ENCODE measurements at places on chromosomes 5 and 9.

GRCh38 chr9:4663956-4664355 lies 1.9 kb downstream of the PLPP6 start:
- DNase-seq, result no peak

- no peak for DNase-seq
These were observed 99.6 kb upstream of the RAPGEF1 start for GRCh38 chr9:131839281-131840084.

DNA sequence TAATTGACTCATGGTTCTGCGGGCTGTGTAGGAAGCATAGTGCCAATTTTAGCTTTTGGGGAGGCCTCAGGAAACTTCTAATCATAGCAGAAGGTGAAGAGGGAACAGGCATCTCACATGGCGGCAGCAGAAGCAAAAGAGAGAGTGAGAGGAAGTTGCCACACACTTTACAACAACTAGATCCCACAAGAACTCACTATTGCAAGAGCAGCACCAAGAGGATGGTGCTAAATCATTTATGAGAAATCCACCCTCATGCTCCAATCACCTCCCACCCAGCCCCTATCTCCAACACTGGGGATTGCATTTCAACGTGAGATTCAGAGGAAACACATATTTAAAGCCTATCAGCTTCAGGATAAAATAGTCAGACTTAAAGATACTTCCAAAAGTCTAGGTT lies 36.1 kb upstream of the LPAR1 start:
- no peak for DNase-seq

DNA sequence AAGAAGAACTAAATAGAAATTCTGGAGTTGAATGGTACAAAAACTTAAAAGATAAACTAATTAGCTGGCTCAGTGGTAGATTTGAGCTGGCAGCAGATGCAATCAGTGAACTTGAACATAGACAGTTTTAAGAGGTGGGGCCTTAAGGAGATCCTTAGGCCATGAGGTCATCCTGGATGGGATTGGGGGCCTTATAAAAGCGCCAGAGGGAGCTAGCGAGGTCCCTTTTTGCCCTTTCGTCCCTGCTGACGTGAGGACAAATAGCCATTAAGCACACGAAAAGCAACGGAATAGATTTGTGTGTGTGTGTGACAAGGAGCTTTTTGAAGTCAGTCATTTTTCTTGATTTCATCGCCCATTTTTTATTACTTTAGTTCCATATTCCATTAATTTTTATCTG lies 83.3 kb downstream of the ZNF354C start:
- DNase-seq, result no peak

DNA sequence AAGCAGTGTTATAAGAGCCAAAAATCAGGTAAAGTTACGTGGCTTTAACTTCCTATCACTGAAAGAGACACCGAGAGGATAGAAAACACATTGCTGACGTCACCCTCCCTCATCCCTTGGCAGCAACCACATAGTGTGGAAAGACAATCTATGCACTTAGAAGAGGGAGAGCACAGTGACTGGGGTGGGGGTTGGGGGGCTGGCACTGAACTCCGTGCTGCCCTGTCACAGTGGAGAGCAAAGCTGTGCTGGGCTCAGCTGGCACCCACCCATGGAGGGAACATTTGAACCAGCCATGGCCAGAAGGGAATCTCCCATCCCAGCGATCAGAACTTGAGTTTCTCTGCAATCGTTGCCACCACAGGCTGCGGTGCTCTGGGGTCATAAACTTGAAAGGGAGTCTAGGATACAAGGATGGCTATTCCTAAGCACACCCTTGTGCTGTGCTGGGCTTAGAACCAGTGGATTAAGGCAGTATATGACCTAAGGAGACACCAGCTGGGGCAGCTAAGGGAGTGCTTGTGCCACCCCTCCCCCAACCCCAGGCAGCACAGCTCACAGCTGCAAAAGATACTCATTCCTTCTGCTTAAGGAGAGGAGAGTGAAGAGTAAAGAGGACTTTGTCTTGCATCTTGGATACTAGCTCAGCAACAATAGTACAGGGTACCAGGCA lies 73.4 kb downstream of the KIAA0825 start:
- no peak for DNase-seq

- DNase-seq, result no peak
These were observed 5.3 kb upstream of the ACSL6 start for GRCh38 chr5:132016721-132017250.

DNA sequence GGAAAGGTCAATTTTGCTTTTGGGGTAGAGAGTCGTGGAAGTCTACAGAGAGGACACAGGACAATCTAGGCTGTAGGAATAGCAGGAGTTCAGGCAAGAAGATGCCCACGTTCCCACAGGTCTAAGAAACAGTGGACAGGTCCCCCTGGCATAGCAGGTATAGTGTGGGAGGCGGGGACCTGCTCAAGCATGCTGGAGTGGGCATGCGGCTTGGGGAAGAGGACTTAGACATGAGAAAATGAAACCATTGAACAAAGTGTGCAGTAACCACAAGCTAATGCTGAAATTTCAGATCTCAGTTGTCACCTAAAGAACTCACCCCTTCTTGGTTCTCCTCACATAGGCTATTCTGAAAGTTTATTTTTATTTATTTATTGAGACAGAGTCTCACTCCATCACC lies 142.8 kb upstream of the EFNA5 start:
- DNase-seq, result no peak

- no peak for DNase-seq
These were observed 36.5 kb downstream of the WWC1 start for GRCh38 chr5:168327994-168328393.

DNA sequence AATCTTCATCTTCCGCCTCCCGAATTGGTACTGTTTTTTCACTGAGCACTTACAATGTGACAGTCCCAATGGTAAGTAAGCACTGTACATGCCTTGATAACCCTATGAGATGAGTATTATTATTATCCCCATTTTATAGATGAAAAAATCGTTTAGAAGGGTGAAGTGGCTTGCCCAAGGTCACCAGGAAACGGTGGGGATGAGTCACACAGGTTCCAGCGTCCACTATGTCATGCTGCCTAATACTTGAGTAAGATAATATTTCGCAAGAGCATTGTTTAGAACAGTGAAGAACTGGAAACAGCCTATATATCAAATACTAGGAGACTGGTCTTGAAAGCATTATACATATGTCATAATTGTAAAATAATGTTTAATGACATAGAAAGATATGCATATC lies 12.9 kb downstream of the HAND1 start:
- DNase-seq, result no peak

DNA sequence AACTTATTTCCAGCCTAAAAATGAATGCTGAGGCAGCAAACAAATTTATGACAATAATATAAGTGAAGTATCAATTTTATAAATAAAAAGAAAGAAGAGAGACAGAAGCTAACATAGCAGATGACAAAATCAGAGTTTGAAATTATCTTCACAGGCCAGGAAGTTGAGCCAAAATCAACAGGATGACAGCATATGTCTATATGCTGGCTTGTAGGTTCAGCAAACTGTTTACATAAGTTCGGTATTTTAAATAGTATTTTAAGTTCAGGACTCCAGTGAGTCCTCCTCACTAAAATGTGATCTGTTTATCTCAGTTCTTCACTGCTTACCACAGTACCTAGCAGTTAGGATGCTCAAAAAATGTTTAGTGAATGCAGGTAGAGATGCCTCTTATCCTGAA lies 359.6 kb upstream of the SMC2 start:
- DNase-seq, result no peak

DNA sequence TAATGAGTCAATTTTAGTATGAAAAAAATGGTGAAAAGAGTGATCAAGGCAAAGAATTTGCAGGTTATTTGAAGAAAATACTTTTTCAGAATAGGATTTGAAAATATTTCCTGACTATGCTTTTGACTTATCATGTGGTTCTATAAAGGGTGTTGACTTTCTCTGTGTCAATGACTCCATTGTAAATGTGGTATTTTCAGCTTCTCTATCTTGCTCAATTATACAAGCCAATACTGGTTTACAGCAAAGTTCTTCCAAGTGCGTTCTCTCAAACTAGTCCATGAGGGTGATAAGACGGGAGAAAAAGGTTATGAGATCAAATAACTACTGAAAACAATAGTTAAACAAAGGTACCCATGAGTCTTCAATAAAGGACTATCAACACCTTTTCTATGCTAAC lies 21.7 kb downstream of the IL33 start:
- no peak for DNase-seq

DNA sequence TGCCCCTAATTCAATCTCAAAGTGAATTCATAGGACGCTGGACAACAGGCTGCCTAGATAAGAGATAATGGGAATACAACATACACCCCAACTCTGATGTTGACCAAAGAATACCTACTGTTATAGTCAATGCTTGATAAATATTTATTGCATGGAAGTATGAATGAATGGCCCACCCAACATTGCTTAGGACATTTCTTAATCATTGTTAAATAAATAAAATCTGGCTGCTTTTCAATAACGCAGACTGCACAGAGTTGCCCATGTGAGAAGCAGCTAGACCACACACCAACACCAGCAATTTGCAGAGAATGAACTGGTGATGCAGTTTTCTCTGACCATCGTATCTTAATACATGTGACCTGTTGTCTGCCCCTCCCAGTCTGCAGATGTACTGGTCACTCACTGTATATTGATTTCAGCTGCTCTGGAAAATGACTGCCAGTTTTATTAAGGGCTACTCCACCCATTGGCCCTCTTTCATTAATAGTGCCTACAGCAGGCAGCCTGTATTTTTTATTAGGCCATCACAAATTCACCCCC lies 236.2 kb upstream of the WWC1 start:
- DNase-seq, result no peak

GRCh38 chr5:118996098-118996497 lies 7.8 kb upstream of the DTWD2 start:
- DNase-seq, result no peak

- DNase-seq, result no peak
These were observed 55.9 kb downstream of the OTULIN start for GRCh38 chr5:14720236-14720923.

Measured in hippocampal formation (tissue), 2 donors.